NCI-H526 (cell line): ENCODE measurements at places on chromosomes 3 and 15.

- no peak for DNase-seq
Measured at GRCh38 chr3:106242781-106243180, 374.0 kb upstream of the CBLB start.

GRCh38 chr15:81562986-81563385 is 189.0 kb upstream of the TMC3 start:
- DNase-seq: no peak

GRCh38 chr3:149936812-149937230 is 33.9 kb downstream of the PFN2 start:
- peak; percentile 59 for DNase-seq

DNA sequence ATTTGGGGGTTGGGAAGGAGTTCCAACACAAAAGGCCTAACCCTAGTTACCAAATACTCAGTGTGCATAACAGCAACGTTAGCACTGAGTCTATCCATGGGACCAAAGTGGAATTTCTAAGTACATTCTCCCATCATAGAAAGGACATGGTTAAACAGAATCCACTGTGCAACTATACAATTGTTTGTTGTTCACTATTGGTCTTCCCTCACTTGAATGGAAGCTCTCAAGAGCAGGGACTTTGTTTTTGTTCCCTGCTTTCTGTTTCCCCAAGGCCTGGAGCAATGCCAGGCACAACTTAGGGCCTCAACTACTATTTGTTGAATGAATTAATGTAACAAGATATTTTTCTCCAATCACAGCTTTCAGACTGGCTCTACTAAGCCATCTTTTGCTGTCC is 25.6 kb downstream of the COL8A1 start:
- DNase-seq: no peak

DNA sequence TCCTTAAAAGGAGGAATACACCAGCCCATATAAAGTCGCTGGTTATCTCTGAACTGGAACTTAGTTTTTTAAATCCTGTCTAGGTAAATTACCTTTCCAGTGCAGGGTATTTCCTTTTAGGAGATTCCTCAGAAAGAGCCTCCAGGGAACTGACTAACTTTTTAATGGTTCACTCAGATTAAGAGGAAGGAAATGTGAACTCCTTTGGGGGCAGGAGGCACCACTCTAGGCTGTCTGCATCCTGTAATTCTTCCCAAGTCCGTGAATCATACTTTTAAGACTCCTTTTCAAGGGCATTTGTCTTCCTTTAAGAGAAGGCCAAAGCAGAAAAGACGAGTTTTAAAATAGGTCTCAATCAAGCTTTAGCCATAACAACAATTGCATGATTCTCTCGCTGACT is 871.2 kb upstream of the NR2F2 start:
- DNase-seq: no peak

GRCh38 chr3:63390710-63391230 is 112.7 kb downstream of the SYNPR start:
- no peak for DNase-seq

DNA sequence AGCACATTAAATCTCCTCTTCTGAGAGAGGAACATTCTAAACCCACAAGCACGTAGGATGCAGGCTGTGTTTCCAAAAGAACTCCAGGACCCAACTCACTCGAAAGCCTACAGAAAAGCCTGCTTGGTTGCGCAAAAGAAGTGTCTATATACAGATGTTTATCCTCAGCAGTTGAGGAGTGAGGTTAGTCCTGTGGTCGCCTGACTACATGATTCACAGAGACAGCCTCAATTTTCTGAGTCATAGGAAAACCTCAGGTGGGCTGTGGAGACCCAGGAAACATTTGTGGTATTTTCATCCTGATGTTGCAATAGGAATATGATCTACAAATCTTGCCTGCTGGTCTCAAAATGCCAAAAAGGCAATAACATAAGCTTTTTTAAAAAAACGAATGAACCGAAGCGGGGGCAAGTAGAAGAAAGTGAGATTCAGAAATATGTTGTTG is 183.8 kb upstream of the THRB start:
- no peak for DNase-seq

GRCh38 chr15:66491846-66492245 is 5.7 kb downstream of the SNAPC5 start:
- no peak for DNase-seq

- no peak for DNase-seq
Measured at GRCh38 chr3:120062474-120062873, 31.8 kb downstream of the GSK3B start.
